ENCODE measurements at places on chromosomes 16 and 17.

DNA sequence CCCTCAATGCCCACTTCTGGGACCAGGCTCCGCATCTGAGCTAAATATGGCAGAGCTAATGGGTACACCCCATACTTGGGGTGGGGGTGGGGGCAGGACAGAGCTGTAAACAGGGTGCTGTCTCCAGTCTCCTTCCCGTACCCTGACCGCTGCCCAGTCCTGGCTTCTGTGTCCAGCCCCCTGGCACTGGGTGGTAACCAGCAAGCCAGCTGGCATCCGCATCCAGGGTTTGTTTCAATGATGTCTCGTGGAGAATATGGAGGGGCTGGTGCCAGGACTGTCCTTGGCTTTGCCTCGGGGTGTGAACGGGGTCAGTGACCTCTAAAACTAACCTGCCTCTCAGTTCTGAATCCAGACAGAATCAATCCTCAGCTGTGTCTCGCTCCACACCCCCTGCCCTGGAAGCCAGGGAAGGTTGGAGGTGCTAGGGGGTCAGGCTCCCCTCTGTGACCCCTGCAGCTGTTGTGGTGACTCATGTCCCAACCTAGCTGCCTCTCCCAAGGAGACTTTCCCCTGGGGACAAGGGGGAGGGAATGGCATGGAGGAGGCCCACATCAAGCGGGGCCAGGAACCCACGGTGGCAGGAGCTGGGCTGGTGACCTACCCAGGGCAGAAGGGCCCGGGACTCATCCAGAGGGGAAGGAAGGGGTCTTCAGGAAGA, 1.5 kb upstream of the PNMT start:
- DNase-seq = peak; percentile 88

DNA sequence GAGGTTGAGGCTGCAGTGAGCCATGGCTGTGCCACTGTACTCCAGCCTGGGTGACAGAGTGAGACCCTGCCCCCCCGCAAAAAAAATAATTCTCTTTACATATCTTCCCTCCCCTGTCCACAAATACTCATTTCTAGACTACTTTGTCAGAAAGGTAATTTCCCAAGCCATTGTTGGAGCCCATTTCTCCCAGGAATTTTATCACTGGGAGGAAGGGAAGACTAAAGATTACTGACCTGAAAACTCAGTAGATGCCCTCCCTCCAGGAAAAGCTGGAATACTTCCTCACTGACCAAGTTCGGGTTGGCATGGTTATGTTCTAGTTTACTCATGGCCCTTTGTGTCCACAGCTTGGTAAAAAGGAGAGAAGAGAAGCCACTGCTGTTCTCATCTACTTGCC, 4.1 kb downstream of the CALCOCO2 start:
- no peak for DNase-seq

DNA sequence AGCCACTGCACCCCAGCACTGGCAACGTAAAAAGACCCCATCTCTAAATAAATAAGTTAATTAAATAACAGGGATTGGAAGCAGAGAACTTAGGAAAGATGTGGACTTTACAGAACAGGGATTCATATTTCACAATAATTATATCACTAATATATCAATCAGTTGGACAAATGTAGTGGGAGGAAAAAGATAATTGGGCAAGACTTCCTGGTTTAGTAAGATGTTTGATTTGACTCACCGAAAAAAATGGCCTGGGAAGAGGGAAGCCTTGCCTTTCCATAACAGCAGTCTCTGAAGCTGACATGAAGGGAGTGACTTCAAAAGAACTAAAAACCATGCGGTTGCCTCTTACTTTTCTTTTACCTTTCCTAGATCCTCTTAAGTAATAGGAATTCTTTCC, 15.2 kb upstream of the C17orf78 start:
- DNase-seq = no peak

DNA sequence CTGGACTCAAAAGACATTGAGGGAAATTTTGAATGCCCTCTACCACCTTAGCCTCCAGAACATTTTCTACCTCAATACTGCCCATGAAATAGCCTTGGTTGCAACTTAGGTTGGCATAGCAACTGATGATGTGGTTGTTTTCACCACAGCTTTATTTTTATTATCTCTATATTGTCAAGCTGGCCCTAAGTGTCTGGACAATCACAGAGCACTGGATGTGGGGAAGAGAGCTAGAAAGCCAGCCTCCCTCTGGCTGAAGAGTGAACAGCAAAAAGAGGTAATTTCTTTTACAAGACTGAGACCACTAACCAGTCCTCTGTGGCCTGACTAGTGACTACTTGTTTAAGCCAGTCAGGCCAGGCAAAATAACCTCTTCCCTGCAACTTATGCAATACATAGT, 159.6 kb downstream of the HS3ST2 start:
- no peak for DNase-seq

- no peak for DNase-seq
Observed at GRCh38 chr16:19578378-19578971, 23.0 kb downstream of the VPS35L start.

GRCh38 chr16:61900482-61900881, 135.8 kb downstream of the CDH8 start:
- DNase-seq = no peak

DNA sequence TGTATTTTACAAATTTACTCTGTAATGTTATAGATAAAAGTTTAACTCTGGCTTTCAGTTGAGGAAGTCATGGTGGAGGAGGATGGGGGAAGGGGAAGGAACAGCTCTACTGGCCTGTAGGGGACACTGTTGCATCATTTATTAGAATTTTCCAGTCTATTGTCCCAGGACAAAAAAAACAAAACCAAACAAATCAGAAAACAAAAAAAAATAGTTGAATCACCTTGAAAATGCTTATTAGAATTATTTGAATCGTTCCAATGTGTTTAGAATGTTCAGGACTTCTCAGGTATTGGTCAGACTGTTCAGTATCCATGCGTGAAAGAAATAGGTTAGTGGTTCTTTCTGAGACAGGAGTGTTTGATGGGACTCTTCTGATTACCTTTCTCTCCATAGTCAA, 242.0 kb downstream of the FTO start:
- DNase-seq = no peak

- DNase-seq = no peak
Observed at GRCh38 chr17:46818929-46819859, 702 bp upstream of the WNT3 start.

- DNase-seq = no peak
Observed at GRCh38 chr16:58348986-58349385, 43.3 kb upstream of the GINS3 start.

DNA sequence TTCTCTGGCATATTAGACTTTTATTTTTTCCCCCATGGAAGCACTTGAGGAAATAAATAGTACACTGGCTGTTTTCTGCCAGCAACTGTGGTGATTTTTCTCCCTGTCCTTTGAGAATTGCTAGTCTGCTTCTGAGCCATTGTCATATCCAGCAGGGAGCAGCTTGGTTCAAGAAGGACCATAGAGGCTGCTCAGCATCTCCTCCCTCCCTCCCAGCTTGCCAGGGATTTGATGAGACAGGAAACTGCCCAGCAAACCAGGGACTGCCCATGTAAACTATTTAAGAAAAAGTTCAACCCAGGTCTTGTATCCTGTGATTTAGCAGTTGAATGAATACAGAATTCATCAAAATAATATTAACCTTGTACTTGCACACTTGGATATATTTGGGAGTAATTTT, 39.5 kb downstream of the CYB5B start:
- no peak for DNase-seq

DNA sequence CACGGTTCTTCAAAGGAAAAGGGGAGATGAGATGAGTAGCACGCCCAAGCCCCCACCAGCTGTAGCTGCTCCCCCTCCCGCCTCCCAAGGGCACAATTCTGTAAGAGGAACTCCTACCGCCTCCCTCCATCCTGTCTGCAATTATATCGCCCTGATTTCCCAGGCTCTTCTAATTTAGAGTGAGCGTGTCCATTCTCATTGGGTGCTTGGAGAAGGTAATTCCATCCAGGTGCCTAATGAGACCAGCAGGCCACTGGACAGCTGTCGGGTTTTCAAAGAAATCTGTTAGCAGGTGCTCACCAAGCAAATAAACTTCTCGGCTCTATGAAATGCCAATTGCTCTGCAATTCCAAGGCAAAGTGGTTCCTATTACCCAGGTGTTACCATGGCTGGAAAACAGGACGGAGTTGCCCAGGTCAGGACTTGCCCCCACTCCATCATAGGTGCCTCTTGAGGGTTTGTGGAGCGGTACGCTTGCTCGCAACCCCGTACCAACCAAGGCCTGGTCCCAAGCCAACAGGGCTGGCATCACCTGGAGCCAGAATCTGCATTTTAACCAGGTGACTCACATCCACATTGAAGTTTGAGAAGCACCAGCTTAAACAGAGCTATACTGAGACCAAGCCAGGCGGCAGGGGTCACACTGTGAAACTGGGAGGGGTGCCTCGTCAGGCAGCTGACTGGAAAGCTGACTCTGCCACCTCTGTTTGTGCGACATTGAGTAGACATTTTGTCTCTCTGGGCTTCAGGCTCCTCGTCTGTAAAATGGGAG, 16.5 kb upstream of the MEAK7 start:
- DNase-seq = no peak
